ENCODE measurements at places on chromosomes 5 and 9.

GRCh38 chr5:172151661-172152210, 36.3 kb downstream of the STK10 start:
- no peak for DNase-seq

DNA sequence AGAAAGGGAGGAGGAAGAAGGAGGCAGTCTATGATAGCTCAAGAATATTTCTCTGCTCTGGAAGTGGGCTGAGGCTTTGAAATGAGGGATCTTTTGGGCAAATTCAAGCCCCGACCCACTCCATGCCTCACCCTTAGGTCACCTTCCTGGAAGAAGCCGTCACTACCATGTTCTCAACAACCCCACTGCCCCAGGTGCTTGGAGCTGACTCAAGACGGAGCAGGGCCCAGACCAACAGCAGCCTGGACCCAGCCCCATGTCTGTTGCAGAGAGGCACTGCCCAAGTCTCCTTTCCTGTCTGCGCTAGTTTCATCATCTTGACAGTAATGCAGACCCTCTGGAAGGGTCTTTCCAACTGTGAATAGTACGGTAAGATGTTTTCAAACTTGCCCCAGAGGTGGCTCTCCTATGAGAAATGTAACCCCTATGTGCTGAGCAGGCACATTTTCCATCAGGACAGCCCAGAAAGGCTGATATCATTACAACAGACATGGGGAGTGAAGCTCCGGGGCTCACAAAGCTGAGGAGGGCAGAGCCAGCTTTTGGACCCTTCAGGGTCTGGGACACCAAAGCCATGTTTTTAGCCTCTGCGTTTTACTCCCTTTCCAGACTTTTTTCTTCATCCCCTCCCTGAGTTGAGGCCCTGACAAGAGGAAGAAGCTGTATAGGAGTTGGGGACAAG, 128.2 kb upstream of the LARP1 start:
- DNase-seq: no peak

GRCh38 chr9:126348911-126349550, 22.4 kb downstream of the MVB12B start:
- DNase-seq: no peak

- no peak for DNase-seq
Measured at GRCh38 chr9:93668261-93668871, 92.0 kb downstream of the PHF2 start.

DNA sequence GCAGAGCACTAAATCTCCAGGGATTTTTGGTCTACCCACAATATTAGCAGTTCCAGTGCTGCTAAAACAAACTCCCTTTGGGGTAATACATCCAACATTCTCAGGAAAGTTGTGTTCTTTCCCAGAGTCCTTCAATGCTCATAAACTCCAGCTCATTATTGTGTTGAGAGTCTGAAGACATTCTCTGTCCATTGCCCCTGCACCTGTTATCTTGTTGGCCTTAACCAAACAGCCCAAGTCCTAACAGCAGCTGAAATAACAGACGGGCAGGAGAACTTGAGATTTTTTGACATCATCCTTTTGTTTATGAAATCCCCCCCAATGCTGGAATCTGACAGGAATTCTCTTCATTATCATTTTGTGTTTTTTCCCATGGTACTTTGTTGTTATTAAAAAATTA, 110.8 kb downstream of the PAPPA start:
- no peak for DNase-seq

GRCh38 chr5:62082370-62082801, 223.6 kb upstream of the KIF2A start:
- DNase-seq: peak; percentile 18

DNA sequence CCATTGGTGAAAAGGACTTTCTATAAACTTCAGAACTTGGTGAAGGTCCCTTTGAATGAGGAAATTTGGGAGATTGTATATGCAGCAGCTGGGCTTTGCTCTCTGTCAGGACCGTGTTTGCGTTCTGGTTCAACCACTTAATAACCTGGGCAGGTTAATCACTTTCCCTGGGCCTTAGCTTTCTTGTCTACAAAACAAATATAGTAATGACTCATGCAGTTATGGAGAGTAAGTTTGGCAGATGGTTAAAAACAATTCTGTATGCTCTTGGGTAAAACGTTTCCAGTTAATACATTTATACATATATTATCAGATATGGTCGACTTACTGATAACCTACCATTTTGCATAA, 197.0 kb downstream of the ARHGEF28 start:
- no peak for DNase-seq

- peak; percentile 13 for DNase-seq
Measured at GRCh38 chr9:33924978-33925797, 108.2 kb downstream of the UBE2R2 start.

- DNase-seq: no peak
Measured at GRCh38 chr5:178428341-178429155, 161.6 kb downstream of the COL23A1 start.

DNA sequence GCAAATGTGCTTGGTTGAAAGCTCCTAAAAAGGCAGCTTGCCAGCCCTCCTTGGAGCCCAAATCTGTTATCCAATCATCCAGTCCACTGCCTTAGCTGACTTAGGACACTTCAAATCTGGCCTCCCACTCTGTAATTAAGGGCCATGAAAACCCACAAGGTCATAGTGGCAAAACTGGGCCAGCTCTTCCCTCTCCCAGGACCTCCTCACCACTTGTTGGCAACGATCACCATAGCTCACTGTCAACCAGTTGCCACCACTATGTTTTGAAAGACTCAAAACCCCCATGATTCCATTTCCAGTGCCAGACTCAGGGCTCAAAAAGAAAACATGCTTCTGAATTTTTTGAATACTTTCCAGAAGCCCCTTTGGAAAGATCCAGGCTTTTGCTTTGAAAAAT, 107.5 kb downstream of the NREP start:
- DNase-seq: no peak

DNA sequence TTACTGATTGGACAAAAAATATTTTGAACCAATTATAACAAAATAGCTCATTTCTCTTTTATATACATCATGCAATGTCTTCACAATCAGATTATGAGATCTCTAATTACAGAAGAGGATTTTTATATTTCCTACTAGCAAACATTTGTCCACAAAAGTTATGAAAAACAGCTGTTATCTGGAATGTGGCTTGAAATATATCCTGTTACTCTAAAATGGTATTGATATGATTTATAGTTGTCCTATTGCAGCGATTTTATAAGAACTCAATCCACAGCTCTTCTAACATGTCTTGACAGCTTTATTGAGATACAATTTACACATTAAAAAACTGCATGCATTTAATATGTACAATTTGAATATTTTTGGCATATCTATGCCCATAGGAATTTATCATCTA, 779.9 kb upstream of the ACO1 start:
- no peak for DNase-seq

GRCh38 chr5:172902497-172903472, 56.4 kb upstream of the RPL26L1 start:
- DNase-seq: peak; percentile 67

GRCh38 chr5:12109075-12109688, 204.9 kb upstream of the CTNND2 start:
- no peak for DNase-seq
